ENCODE measurements at places on chromosomes 2 and 18. TPM values are rescaled to one million over a fixed set of nuclear protein-coding genes. Genes with fewer than 3 reads are reported as not detected.

DNA sequence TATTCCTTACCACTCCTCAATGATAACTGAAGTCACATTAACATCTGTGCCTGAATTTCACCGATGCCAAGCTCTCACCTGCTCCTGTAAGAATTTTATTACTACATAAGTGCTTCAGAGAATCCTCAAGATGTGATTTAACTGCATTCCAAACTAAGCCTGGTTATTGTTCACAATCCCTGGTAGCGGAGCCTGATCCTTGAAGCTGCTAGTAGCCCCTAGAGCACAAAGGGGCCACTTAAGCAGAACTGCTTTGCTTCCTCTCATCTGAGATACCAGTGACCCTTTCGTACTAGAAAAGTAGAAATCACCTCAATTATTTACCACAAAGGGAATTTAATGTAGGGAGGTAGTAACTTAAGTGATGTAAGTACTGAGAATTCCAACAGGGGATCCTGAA is 529.6 kb downstream of the CPS1 start:
- H3K4me3 ChIP-seq, result no peak overlapping the region
- H3K4me1 ChIP-seq, result peaks cover 10% of the 10 kb centered on the region
- no peak for DNase-seq
- peaks cover 2% of the 10 kb centered on the region for H3K27me3 ChIP-seq
- no peaks in the 10 kb centered on the region for H3K36me3 ChIP-seq

- no peak for DNase-seq
- peaks cover 91% of the 10 kb centered on the region for H3K27me3 ChIP-seq
- no peaks in the 10 kb centered on the region for H3K36me3 ChIP-seq
- H3K27ac ChIP-seq, result no peak overlapping the region
- H3K4me3 ChIP-seq, result no peak overlapping the region
Observed at GRCh38 chr2:20660506-20661420, 6.2 kb upstream of the GDF7 start.

- H3K4me3 ChIP-seq, result no peak overlapping the region
- no peak overlapping the region for H3K27ac ChIP-seq
- H3K27me3 ChIP-seq, result peaks cover 26% of the 10 kb centered on the region
- H3K4me1 ChIP-seq, result no peaks in the 10 kb centered on the region
- no peaks in the 10 kb centered on the region for H3K36me3 ChIP-seq
Observed at GRCh38 chr2:235116885-235117492, 165.2 kb downstream of the SH3BP4 start.

DNA sequence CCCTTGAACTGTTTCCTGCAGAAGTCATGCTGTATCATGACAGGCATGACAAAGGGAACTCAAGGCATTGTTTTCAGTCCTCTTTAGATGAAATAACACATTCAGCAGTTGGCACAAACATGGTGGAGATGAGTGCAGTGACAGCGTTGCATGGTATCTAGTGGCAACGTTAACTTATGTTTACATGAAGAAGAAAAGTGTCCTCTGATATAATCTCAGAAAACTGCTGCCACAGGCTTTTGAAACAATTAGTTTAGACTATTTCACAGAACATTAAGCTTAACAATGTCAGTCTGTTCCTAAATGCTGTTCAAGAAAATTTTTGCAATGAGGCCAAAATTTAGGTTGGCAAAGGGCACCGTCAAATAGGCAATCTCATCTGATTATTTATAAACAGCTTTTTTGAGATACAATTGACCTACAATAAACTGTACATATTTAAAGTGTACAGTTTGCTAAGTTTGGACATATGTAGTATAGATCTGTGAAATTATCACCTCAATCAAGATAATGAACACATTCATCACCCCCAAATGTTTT is 64.7 kb downstream of the LYPD6B start:
- no peak overlapping the region for H3K4me3 ChIP-seq
- H3K4me1 ChIP-seq, result peaks cover 33% of the 10 kb centered on the region
- no peaks in the 10 kb centered on the region for H3K27me3 ChIP-seq

DNA sequence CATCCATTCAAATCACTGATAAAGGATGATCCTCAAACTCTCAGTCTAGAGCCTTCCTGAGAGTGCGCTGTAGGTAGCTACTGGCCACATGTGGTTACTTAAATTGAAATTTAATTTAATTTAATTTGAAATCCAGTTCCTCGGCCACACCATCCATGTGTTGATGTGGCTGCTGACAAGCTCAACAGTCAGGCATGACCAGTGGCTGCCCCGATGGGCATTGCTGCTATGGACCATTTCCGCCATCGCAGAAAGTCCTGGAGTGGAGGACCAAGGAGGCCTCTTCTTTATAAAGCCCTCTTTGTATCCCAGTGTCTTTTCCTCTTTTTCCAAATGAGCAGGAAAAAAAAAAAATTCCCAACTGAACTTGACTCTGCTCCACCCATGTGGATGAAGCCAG is 100.6 kb downstream of the HDAC4 start:
- DNase-seq, result no peak
- no peak overlapping the region for H3K4me3 ChIP-seq
- H3K27me3 ChIP-seq, result no peaks in the 10 kb centered on the region
- H3K4me1 ChIP-seq, result peaks cover 23% of the 10 kb centered on the region
- H3K36me3 ChIP-seq, result no peaks in the 10 kb centered on the region
- no peak overlapping the region for H3K27ac ChIP-seq

DNA sequence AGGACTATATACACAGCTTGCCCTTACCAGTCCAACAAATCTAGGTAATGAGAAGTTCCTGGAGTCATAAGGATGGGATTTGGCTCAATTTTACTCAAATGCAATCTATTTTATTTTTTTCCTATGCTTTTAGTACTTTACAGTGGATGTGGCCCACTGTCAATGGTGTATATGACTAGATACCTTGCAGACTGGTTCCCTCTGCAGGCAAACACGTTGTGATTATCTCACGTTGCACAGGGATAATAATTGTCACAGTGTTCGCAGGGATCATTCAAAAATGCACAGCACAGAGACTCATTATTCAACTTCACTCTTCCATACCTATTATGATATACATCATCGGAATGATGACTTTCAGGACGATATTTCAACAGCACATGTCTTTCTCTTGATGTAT is 359.7 kb downstream of the MBD2 start:
- DNase-seq, result no peak
- H3K27me3 ChIP-seq, result peaks cover 2% of the 10 kb centered on the region

DNA sequence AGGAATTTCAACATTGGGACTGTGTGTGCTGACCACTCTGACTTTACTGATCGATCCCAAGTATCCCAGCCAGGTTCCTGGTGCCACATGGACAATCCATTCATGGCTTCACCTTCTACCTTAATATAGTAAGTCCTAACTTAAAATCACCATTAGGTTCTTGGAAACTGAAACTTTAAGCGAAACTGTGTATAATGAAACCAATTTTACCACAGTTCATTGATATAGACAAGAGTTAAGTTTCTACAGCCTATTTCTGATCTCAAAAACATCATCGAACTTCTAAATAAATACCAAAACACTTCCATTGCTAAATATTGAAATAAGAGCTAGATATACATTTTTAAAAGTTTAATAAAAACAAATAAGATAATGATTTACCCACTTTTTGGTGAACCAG is 4.4 kb upstream of the EXOC6B start:
- H3K36me3 ChIP-seq, result no peaks in the 10 kb centered on the region
- H3K27me3 ChIP-seq, result no peaks in the 10 kb centered on the region
- peaks cover 30% of the 10 kb centered on the region for H3K4me1 ChIP-seq
- H3K27ac ChIP-seq, result no peak overlapping the region

- H3K27me3 ChIP-seq, result no peaks in the 10 kb centered on the region
- H3K4me3 ChIP-seq, result no peak overlapping the region
- H3K4me1 ChIP-seq, result peaks cover 8% of the 10 kb centered on the region
- no peaks in the 10 kb centered on the region for H3K36me3 ChIP-seq
- DNase-seq, result no peak
Observed at GRCh38 chr2:16382451-16382850, 283.2 kb downstream of the CYRIA start.

GRCh38 chr2:215441560-215442400 is 5.9 kb upstream of the FN1 start:
- H3K4me1 ChIP-seq, result peaks cover 18% of the 10 kb centered on the region
- H3K4me3 ChIP-seq, result no peak overlapping the region
- no peaks in the 10 kb centered on the region for H3K36me3 ChIP-seq
- H3K27me3 ChIP-seq, result peaks cover 14% of the 10 kb centered on the region
- no peak for DNase-seq
- H3K27ac ChIP-seq, result no peak overlapping the region

DNA sequence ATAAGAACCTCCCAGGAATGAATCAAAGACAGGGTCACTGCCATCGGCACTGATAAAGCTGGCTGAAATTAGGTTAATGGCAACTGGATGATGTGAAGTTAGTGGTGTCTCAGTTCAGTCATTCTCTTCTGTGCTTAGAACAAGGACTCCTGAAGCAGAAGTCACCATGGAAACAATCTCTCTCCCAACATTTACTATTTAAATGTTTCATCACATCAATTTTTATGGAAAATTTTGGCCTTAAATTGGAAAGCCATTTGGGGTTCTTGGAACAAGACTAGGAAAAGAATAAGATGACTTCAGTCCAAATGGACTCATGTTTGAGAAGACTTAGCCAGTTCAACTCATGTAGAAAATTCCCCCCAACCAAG is 15.5 kb upstream of the ARL5A start:
- H3K27ac ChIP-seq, result no peak overlapping the region
- peaks cover 13% of the 10 kb centered on the region for H3K4me1 ChIP-seq

GRCh38 chr2:134074619-134075018 is 179.3 kb upstream of the MGAT5 start:
- no peak overlapping the region for H3K4me3 ChIP-seq
- H3K4me1 ChIP-seq, result no peaks in the 10 kb centered on the region
- H3K36me3 ChIP-seq, result no peaks in the 10 kb centered on the region
- DNase-seq, result no peak

DNA sequence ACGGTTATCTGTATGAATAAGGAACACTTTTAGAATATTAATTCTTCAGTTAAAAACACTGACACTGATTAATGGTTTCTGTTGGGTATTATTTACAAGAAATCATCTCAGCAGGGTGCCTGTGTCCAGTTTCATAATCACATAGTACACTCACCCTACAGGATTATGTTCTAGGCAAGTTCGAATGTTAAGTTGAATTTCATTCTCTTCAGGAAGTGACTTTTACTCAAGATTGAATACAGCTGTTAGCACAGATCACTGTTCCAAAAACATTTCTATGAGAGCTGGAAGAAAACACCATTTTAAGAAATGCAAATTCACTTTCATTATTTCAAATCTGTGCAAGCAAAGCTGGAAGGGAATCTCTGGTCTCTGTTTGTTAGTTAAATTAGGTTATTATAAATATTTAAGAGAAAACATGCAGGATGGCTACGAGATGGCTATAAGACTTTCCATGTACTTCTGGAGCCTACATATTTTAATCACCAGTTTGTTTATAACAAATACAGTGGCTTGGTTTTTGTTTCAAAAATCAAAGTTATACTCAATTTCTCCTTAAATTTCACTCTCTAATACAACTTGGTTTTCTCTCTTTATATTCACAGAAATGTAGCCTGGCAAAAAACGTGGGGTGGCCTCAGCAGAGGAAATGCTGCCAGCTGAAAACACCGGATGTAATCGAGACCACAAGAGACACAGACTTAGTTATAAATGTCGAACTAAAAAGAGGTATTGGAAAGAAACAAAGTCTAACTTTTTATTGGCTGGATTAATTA is 65.8 kb downstream of the RBMS1 start:
- peak overlapping the region; percentile 13 for H3K4me3 ChIP-seq
- H3K4me1 ChIP-seq, result peaks cover 22% of the 10 kb centered on the region
- DNase-seq, result no peak
- no peaks in the 10 kb centered on the region for H3K27me3 ChIP-seq

DNA sequence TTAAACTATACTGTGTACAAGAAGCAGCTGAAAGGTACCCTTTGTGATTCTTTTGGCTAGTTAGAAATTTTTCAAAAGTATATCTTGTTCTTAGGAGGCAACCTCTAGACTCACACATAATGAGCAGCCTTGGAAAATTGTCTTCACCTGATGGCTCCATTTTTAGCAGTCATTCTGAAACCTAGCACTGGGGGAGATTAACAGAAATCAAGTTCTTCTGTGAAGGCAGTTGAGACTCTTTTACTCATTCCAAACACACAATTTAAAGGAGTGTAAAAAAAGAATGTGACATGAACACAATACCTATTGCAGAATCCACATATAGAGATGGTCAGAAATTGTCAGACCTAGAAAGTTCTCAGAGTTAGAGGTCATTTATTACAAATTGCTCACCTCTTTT is 197.7 kb downstream of the UBE2E3 start:
- H3K4me3 ChIP-seq, result no peak overlapping the region
- H3K27me3 ChIP-seq, result no peaks in the 10 kb centered on the region
- H3K4me1 ChIP-seq, result peaks cover 10% of the 10 kb centered on the region
- H3K36me3 ChIP-seq, result no peaks in the 10 kb centered on the region
- DNase-seq, result no peak

DNA sequence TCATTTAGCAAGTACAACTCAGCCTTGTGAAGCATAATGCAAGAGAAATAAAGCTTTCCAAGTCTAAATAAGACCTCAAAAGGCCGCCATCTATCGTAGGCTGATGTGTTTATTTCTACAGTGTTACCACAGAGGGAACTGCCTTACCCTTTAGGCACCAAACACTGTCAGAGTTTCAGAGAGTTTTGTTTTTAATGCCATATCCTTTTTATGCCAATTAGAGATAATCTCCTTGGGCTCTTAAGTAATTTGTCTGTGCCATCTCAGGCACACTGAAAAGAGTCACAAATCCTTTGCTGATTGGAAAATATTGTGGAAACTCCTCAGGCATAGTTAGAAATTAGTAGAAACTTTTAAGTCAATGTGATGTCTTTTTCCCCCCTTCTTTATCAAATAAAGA is 797.1 kb downstream of the SLC4A3 start:
- no peaks in the 10 kb centered on the region for H3K27me3 ChIP-seq
- H3K4me3 ChIP-seq, result no peak overlapping the region
- H3K27ac ChIP-seq, result no peak overlapping the region
- H3K4me1 ChIP-seq, result peaks cover 3% of the 10 kb centered on the region
- H3K36me3 ChIP-seq, result no peaks in the 10 kb centered on the region

DNA sequence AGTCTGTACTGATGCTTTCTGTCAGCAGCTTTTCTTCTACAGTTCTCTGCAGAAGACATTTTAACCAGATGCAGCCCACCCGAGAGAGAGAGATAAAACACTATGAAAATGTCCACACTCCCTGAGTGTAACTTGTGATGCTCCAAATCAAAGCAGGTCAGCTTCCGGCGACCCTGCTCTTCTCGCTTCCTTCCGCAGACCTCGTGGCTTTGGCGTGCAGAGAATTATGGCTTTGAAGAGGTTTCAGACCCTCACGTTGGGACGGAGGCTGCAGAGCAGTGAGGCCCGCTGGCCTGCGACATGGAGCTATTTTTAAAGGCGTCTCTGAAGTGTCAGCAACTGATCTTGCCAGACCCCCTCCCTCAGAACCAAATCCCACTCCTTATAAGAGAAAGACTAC is 41.8 kb downstream of the TMEM163 start:
- DNase-seq, result no peak
- H3K27me3 ChIP-seq, result peaks cover 16% of the 10 kb centered on the region
- no peak overlapping the region for H3K4me3 ChIP-seq
- no peaks in the 10 kb centered on the region for H3K4me1 ChIP-seq
- no peak overlapping the region for H3K27ac ChIP-seq

PLGLB1 gene
- total RNA-seq, result 8.4 TPM

MAPK4 gene
- total RNA-seq, result 6.3 TPM

PIEZO2 gene
- 43.7 TPM for total RNA-seq

CYS1 gene
- total RNA-seq, result 1.4 TPM

GAREM1 gene
- total RNA-seq, result 9.5 TPM

SLC4A3 gene
- total RNA-seq, result 25.7 TPM

TNFAIP6 gene
- 1.2 TPM for total RNA-seq

DES gene
- total RNA-seq, result 37.0 TPM
